ENCODE measurements at places on chromosomes 12 and 14. TPM values are rescaled to one million over a fixed set of nuclear protein-coding genes. Genes with fewer than 3 reads are reported as not detected.

RHNO1 gene
- 10.9 TPM for total RNA-seq

FAM181A gene
- total RNA-seq: not detected

PTPRO gene
- 2.6 TPM for total RNA-seq

LBHD2 gene
- not detected for total RNA-seq

OR4E1 gene
- total RNA-seq: not detected

CRY1 gene
- 12.5 TPM for total RNA-seq

TBX3 gene
- total RNA-seq: 4.2 TPM

DNA sequence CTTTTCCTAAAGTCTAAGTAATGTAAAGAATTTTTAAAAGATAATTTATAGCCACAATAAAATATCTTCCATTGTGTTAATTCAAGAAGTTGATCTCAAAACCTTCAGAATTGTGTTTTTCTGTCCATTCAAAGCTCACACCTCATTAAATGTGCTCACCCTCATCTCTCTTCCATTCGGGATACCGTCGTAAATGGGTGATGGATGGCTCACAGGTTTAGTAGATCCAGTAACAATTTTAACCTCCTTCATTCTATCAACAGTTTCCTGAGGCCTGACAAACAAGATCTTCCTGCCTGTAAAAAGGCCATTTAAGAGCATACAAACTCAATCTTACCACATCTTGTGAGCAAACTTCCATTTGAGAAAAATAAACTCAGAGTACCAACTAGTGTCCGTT is 9.4 kb upstream of the FLRT2 start:
- DNase-seq: no peak
- no peak overlapping the region for H3K27ac ChIP-seq
- H3K27me3 ChIP-seq: no peaks in the 10 kb centered on the region

DNA sequence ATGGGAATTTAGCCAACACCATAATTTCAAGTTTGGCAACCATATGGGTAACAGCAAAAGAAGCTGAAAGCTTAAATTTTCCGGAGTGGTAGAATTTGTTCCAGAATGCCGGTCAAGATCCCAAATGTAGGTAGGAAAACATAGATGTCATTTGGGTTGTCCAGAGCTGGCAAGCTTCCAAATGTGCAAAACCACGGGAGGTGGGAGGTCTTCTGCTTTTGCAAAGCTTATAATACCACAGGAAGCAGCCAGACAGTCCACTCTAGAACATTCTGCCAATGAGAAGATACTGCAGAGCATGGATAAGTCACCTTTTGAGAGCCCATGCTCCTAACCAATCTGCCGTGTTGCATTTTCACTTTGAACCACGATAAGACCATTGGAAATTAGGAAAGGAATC is 26.4 kb upstream of the BATF start:
- no peaks in the 10 kb centered on the region for H3K27me3 ChIP-seq
- no peaks in the 10 kb centered on the region for H3K4me1 ChIP-seq
- no peak overlapping the region for H3K27ac ChIP-seq
- H3K4me3 ChIP-seq: no peak overlapping the region
- no peaks in the 10 kb centered on the region for H3K36me3 ChIP-seq

DNA sequence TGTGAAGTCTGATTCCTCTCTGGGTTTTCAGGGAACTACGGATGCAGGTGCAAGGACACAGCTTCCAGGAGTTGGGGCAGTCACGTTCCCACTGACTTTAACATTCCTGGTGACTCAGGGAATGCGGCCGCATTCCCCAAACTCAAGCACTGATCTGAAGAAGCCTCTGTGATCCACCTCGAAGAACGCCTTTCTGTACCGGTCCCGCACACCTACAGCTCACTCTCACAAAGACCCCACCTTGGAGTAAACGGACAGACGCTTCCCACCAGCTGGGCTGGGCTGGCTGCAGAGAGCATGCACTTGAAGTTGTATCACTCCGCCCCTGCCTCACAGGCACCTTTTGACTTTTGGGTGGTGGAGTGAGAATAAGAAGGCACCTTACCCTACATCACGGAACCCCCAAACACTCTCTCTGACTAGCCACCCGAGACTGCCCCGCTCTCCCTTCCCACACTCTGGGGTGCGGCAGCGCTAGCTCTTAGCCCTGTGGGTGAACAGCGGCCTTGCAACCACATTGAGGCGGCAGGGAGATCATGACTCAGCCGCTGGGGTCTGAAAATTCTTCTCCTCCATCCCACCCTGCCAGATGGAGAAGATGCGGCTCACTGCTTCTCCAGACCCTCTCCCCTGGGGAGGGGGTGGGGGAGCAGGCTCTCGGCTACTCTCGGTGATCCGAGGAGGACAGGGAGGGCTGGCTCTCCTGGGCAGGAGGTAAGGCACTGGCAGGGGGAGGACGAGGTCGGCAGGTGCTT is 23.7 kb upstream of the HDAC7 start:
- no peak overlapping the region for H3K27ac ChIP-seq
- H3K36me3 ChIP-seq: no peaks in the 10 kb centered on the region
- H3K4me1 ChIP-seq: no peaks in the 10 kb centered on the region
- no peaks in the 10 kb centered on the region for H3K27me3 ChIP-seq
- no peak overlapping the region for H3K4me3 ChIP-seq

DNA sequence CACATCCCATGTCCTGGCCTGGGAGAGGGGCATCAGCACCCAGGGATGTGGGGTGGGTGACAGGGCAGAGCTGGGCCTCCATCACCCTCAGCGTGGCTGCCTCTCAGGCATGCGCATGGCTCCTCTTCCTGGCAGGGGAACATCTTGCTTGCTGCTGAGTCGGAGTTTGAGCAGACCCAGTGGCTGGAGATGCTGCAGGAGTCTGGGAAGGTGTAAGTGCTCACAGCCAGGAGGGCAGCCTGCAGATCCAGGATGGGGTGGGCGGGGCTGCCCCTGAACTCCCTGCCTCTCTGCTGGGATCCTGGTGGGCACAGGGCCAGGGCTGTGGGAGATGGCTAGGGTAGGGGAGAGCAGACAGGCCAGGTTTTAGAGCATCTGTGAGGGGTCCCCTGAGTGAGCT is 16.2 kb downstream of the PLEKHD1 start:
- no peaks in the 10 kb centered on the region for H3K4me1 ChIP-seq
- H3K27ac ChIP-seq: no peak overlapping the region
- H3K36me3 ChIP-seq: no peaks in the 10 kb centered on the region
- no peak overlapping the region for H3K4me3 ChIP-seq
- no peak for DNase-seq

- H3K27me3 ChIP-seq: peaks cover 9% of the 10 kb centered on the region
- H3K27ac ChIP-seq: no peak overlapping the region
- DNase-seq: no peak
- H3K4me3 ChIP-seq: no peak overlapping the region
Observed at GRCh38 chr12:130719263-130719859, 3.3 kb upstream of the RIMBP2 start.

- H3K27ac ChIP-seq: no peak overlapping the region
- H3K27me3 ChIP-seq: no peaks in the 10 kb centered on the region
- no peaks in the 10 kb centered on the region for H3K36me3 ChIP-seq
- H3K4me3 ChIP-seq: no peak overlapping the region
- DNase-seq: no peak
- peaks cover 21% of the 10 kb centered on the region for H3K4me1 ChIP-seq
Observed at GRCh38 chr12:104596134-104596799, 139.5 kb downstream of the CHST11 start.

DNA sequence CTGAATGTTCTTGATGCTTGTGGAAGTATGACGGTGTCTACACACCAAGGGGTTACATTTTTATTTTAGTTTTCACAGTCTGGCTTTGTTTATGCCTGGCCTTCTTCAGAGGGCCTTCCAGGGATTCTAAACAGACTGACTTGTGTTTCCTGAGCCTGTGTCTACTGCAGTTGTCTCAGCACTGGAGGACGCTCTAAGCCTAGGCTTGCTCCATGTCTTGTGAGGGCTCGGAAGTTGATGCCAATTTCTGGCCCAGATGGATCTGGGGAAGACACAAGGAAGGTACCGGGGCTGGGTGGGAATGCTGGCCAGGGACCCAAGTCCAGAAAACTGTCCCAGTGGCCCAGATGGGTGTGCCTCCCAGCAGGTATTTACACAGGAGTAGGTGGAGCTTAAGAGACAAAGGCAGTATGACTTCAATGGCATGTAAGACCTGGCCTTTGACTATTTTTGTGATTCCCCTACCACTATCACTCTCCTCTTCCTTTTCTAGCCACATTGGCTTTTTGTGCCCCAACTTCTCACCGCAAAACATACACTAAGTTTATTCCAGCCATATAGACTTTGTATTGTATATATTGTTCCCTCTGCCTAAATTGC is 56.9 kb downstream of the GPR137C start:
- no peak overlapping the region for H3K4me3 ChIP-seq
- no peak for DNase-seq
- no peak overlapping the region for H3K27ac ChIP-seq
- no peaks in the 10 kb centered on the region for H3K36me3 ChIP-seq
- H3K27me3 ChIP-seq: no peaks in the 10 kb centered on the region

- H3K27me3 ChIP-seq: no peaks in the 10 kb centered on the region
- no peak overlapping the region for H3K27ac ChIP-seq
- H3K36me3 ChIP-seq: no peaks in the 10 kb centered on the region
- no peaks in the 10 kb centered on the region for H3K4me1 ChIP-seq
Observed at GRCh38 chr12:94942663-94943062, 60.8 kb downstream of the NDUFA12 start.

- no peaks in the 10 kb centered on the region for H3K36me3 ChIP-seq
- no peaks in the 10 kb centered on the region for H3K27me3 ChIP-seq
- DNase-seq: no peak
- no peak overlapping the region for H3K27ac ChIP-seq
Observed at GRCh38 chr14:100982353-100982752, 78.8 kb upstream of the RTL1 start.

DNA sequence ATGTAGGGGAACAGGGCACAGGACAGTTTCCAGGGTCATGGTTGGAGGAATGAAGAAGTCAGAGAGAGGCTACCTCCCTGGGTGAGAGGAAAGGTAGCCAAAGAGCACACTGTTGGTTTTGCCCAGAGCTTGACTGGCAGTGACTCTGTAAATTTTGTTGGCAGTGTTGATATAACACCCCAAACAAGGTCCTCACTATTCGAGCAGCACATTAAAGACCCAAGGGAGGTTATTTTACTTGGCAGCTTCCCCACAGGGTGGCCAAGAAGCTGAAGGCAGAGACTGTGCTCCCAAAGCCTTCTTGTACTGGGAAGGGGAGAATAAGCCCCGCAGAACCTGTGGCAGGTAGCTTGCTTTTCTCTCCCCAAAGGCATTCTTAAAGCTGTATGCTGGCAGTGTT is 40.6 kb downstream of the WSCD2 start:
- no peak overlapping the region for H3K4me3 ChIP-seq
- no peak overlapping the region for H3K27ac ChIP-seq
- H3K27me3 ChIP-seq: peaks cover 3% of the 10 kb centered on the region
- no peak for DNase-seq

- no peaks in the 10 kb centered on the region for H3K27me3 ChIP-seq
- H3K36me3 ChIP-seq: no peaks in the 10 kb centered on the region
- no peak for DNase-seq
- no peak overlapping the region for H3K4me3 ChIP-seq
Observed at GRCh38 chr12:99260456-99260996, 387.0 kb upstream of the GARIN6 start.

- no peak for DNase-seq
- H3K27me3 ChIP-seq: no peaks in the 10 kb centered on the region
- H3K27ac ChIP-seq: peak overlapping the region; percentile 98
- peak overlapping the region; percentile 55 for H3K4me3 ChIP-seq
Observed at GRCh38 chr14:103384450-103385151, 614 bp upstream of the MARK3 start.

DNA sequence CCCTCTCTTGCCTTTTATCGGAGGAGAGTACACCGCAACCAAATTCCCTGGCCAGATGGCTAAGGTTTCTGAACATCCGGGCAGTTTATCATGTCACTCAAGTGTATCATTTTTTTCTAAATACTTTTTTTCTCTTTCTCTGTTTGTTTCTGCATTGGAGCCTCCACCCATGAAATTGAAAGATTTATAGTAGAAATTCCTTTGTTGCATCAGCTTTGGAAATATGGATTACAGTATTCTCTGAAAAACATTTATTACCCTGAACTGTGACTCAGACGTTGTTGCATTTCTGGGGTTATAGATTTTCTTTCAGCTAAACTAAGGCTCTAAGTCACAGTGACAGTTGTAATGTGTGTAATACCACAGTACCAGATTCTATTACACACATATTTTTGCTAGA is 187.0 kb downstream of the SPTSSA start:
- no peak overlapping the region for H3K4me3 ChIP-seq
- H3K27ac ChIP-seq: no peak overlapping the region
- no peaks in the 10 kb centered on the region for H3K27me3 ChIP-seq

All from body of pancreas (tissue), 4 donors.